ENCODE measurements at places on chromosomes 12 and 14.

- DNase-seq, result no peak
Observed at GRCh38 chr12:63224396-63224795, 73.4 kb upstream of the AVPR1A start.

- DNase-seq, result no peak
Observed at GRCh38 chr14:23694085-23694948, 58.2 kb downstream of the DHRS2 start.

- no peak for DNase-seq
Observed at GRCh38 chr14:71739273-71739990, 192.8 kb upstream of the RGS6 start.

- DNase-seq, result no peak
Observed at GRCh38 chr12:112979041-112979680, 842 bp downstream of the OAS2 start.

DNA sequence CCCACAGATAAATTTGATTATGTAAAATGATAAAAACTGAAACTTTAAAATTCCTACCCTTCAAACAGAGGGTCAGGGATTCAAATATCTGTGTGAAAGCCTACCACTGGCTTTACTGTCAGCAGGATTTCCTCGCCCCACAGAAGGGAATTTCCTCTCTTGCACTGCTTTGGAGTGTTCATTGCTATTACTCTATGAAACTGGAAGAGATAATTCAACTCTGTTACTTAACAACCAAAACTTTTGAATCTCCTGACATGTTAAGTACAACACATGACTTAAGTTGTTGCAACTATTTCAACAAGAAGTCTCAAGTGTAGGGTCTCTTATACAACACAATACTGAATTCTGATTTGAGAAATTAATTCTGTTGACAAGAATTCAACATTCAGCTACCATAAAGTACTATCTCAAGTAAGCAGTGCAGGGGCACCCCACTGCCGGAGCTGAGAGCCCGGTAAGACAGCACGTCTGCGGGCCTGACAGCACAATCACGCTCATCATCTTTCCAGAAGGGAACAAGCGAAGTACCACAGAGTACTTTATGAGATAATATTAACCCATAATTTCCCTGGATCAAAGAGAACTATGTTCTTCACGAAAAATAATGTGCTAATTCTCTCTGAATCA is 22.9 kb downstream of the DICER1 start:
- no peak for DNase-seq

- DNase-seq, result no peak
Observed at GRCh38 chr12:46462641-46463355, 90.2 kb upstream of the SLC38A2 start.

- no peak for DNase-seq
Observed at GRCh38 chr12:57579677-57580465, 11.1 kb upstream of the PIP4K2C start.

DNA sequence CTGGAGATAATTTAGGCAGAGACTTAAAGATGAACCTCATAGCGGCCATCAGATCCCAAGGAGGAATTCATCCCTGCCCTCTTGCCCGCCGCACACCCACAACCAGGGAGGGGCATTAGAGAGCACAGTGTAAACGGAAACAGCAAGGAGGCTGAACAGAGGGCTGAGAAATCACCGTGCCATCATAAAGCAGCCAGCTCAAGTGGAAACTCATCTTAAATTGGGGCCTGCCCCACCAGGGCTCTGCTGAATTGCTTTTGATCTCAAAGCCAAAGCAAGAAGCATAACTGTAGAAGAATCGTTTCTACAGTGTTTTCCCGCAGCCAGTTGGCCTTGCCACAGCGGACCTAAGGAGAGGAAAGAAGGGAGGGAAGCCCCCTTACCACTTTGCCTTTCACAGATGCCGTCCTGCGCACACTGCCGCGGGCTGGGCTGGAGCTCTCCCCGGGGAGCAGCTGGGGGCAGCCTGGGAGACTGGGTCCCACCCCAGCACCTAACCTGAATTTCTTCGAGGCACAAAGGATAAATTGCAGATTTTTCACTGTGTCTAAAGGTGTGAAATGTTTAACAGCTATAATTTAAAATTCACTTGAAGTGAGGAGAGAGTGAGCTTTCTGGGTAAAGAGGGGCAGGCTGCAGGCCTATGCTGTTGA is 51.8 kb upstream of the MMP17 start:
- no peak for DNase-seq

GRCh38 chr14:36068777-36069534 is 107.6 kb downstream of the PTCSC3 start:
- DNase-seq, result no peak

- DNase-seq, result no peak
Observed at GRCh38 chr12:2503762-2504161, 291.0 kb upstream of the FKBP4 start.

GRCh38 chr14:25049568-25050268 is at the start of gene STXBP6:
TSS of gene STXBP6 (minus strand) at chr14:25050147. CDS start at chr14:24974818, 75,329 bp downstream.
- DNase-seq, result peak; percentile 31

DNA sequence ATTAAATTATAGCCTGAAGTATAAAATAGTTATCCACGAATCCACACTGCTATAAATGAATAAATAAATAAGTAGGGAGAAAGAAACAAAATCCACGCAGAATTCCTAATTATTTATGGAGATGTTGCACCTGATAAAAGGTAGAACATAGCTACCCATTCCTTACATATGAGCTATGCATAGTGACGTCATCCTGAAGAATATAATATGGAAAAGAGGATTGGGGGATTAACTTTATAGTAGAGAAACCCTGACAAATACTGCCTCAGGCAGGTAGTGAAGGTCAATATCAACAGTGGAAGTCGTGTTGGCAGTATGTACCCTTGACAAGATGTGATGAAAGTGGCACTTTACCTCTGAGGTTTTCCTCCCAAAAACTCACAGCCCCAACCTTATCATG is 82.5 kb downstream of the PLCZ1 start:
- DNase-seq, result no peak

- DNase-seq, result no peak
Observed at GRCh38 chr12:29547151-29547632, 49.7 kb upstream of the OVCH1 start.

GRCh38 chr12:108231109-108231905 is 102.2 kb downstream of the WSCD2 start:
- DNase-seq, result no peak

GRCh38 chr12:98696036-98696646 is 51.1 kb downstream of the APAF1 start:
- no peak for DNase-seq

DNA sequence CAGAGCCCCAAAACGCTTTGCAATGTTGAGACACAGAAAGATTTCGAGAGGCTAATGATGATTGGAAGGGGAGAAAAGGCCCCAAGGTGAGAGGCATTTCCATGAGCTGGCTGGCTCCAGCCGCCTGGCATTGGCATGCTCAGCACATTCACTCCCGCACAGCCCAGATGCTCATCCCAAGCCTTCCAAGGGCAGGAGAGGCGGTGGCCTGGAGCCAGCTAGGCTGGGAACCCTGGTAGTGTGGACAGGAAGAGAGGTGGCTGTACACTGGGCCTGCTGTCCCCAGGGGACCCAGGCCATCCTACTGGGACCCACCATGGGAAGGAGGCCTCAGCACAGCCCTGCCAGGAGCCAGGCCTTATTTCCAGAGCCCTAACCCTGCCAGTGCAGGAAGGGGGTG is 72.2 kb downstream of the SPTB start:
- no peak for DNase-seq

DNA sequence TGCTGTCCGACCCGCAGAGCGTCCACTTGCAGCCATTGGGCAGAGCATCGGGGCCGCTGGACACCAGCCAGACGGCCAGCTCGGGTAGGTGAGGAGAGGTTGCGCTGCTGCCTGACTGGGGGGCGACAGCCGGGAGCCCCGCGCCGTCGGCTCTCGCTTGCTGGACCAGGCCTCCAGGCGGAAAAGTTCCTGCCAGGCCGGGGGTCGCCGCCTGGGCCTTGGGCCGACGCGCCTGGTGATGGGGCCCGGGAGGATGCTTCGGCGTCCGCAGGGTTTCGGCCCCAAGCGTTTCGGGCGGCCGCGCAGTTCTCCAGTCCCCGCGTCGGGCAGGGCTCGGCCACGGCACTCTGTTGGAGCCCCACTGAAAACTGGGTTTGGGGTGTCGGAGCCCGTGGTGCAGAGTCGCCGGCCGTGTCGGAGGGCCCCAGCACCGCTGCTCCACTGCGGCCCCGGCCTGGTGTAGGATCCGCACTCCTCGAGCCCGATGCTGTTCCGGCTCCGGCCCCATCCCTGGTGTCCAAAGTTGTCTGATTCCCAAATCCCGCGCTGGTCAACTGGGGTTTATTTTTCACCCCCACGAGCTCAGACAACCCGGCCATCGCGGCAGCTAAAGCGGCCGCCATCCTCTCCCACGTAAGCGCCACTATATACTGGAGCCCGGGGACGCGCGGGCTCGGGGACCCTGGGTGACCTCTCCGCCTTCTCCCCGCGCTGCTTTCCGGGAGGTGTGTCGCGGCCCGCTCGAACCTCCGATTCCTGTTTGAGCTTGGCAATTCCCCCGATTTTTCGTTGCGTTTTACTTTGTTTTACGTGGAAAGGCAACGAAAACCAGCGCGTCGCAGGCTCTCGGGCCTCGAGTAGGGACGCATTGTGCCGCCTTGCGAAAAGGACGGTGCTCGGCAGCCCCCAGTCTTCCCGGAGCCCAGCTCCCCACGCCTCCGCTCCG is 872 bp downstream of the VSX2 start:
- DNase-seq, result no peak

DNA sequence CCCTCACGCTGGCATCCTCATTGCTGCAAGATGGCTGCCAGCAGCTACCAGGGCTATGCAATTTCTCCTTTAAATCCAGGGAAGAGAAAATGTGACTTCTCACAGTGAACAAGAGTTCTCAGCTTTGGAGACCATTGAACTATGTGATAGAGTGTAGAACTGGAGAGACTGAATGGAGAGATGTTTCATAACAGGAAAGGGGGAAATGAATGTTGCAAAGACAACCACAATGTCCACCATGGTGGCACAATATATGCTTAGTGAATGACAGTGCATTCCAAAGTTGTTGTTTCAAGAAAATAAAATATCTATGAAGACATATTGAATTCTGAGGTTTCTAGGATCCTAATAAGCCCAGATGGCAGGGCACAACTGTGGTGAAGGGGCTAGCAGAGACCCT is 13.2 kb upstream of the COCH start:
- DNase-seq, result no peak

DNA sequence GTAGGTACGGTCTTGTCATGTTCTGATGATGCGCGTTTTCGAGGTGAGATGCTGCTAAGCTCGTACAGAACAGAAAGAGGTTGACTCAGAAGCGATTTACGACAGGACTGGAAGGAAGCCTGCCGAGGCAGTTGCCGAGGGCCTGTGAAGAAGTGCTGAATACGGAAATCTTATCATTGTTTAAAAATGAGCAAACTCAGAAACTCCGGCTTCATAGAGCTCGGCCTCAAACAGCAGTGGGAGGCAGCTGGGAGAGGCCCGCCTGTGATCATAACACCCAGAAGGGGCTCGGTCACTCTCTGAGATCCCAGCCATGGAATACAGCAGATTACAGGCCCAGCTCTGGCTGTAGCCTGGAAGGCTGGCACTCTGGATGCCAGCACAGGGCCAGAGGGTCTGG is 87.4 kb downstream of the CPSF2 start:
- DNase-seq, result no peak

DNA sequence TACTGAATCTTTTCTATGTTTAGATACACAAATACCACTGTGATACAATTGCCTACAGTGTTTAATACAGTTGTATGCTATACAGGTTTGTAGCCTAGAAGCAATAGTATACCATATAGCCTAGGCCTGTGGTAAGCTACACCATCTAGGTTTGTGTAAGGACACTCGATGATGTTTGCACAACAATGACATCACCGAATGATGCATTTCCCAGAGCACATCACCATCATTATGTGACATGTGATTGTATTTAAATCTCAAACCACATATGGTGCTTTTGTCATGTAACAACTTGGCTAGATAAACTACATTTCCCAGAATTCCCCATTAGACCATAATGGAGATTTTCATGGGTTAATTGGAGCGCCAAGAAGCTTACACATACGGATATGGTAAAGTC is 128.4 kb upstream of the CPNE8 start:
- no peak for DNase-seq

- DNase-seq, result no peak
Observed at GRCh38 chr12:74415633-74416032, 122.0 kb upstream of the ATXN7L3B start.

GRCh38 chr14:101727611-101728366 is 33.7 kb upstream of the PPP2R5C start:
- no peak for DNase-seq

DNA sequence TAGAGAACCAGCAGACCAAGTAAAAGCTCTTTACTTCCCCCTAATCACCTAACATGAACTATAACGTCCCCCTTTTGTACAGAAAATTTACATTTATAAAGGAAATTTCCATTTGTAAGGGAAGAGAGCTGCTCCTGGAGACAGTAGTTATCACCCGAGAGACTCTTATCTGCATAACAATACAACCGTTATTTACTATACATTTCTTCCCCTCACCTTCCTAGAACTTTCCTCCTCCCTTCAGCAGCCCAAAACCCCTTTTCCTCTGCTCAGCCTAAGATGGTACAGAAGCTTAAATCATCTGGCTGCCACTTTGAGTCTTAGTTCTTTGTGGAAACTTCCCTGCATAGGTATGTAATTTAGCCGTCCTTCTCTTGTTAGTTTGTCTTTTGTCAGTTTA is 40.4 kb upstream of the ETV6 start:
- DNase-seq, result no peak

DNA sequence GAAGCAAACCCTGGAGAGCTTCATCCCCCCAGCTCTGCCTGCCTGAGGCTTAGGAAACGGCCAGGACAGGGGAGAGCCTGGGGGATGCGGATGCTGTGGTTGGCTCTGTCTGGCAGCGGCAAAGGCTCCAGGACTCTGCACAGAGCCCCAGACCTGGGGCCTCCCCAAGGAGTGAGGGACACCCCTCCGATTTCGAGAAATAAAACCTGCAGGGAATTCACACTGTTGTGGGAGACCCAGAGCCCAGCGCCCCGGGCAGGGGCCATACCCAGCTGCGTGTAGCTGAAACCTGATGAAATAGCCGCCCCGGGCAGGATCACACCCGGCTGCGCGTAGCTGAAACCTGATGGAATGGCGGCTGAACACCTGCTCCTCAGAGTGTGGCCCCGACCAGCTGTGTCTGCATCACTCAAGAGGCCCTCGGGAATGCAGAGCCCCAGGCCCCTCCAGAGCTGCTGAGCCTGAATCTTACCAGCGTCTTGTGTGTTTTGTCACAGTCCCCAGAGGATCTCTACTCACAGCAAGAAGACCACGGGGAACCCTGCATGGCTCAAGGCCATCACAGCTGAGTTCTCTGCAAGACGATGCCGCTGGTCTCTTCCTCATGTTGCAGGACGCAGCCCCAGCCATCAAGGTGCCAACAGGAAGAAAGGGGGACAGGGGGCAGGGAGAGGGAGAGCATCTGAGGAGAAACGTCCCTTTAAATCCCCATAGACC is 46.5 kb upstream of the GALNT9 start:
- DNase-seq, result no peak

- DNase-seq, result no peak
Observed at GRCh38 chr12:107903341-107904061, 129.0 kb downstream of the ASCL4 start.

- no peak for DNase-seq
Observed at GRCh38 chr12:29743801-29744200, 39.9 kb downstream of the TMTC1 start.

GRCh38 chr14:34201909-34202637 is 251.2 kb upstream of the EGLN3 start:
- no peak for DNase-seq

Measured in 8988T (cell line).